Activated CD8-positive, alpha-beta memory T cell treated with anti-CD3 and anti-CD28 coated beads, Interleukin-2, amount 50 U/mL, for 48 hours (primary cell): ENCODE measurements at places on chromosomes 6 and 20.

DNA sequence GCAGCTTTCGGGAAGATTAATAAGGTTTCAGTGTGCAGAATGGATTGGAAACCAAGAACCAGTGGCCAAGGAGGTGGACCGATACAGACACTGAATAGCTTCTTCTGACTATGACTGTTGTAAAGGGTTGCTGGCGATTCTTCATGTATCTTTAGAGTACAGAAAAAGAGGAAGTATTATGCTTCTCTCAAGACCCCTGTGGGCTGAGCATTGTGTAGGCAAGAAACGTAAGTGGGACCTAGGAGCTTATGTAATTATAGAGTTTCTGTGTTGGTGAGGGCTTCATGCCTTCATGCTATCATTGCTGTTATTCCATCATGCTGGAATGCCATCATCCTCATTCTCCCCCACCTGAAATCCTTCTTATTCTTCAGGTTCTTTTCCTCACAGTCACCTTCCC lies 105.4 kb upstream of the AKIRIN2 start:
- no peak for DNase-seq

DNA sequence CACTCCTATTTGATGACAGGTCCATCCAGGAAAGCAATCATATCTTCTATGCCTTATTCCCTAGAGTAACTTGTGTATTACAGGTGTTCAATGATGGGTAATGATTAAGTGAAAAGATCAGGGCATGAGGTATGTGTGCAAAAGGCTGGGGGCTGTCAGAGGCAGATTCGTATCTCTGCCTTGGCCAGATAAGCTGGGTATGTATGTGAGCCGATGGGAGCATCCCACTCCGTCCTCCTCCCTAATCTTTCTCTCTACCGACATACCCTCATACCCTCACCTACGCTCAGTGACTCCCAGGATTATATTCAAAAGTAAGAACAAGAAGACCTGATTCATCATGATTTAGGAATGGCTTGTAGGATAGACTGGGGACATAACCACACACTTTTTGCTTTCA lies 238.7 kb downstream of the PLCB1 start:
- no peak for DNase-seq

DNA sequence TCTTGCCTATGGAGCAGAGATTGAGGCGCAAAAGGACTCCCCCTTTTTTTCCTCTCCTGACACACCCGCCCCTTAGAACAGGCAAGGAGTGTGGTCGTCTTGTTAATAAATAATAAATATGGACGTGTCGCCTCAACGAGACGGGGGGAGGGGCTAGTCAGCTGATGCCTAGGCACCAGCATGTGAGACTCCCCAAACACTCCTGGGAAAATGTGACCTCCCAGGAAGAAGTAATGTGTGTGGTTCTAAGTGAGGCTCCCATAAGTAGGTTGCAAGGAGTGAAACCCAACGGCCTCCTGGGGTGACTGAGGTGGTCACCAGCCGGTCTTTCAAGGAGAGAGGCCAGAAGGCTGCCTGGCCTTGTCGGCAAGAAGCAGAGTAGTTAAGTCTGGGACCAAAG lies 1.1 kb upstream of the FAXC start:
- no peak for DNase-seq

GRCh38 chr6:37822851-37823682 lies 3.5 kb downstream of the ZFAND3 start:
- peak; percentile 74 for DNase-seq

DNA sequence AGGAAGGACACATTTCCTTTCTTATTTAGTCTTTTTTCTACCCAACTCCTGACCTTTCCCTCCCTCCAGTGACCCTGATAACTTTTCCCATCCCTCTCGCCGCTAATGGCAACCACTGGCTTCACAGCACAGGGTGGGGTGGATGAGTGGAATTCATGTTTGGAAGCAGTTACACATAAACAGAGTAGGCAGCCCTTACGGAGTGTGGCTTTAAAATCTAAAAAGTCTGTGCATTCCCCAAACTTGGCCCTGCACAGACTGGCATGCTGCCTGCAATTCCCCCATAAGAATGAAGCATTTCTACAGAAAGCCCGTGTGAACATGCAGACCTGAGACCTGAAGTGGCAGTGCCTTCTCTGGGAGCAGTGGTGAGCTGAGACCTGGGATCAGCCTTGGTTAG lies 275.9 kb upstream of the PRND start:
- no peak for DNase-seq

DNA sequence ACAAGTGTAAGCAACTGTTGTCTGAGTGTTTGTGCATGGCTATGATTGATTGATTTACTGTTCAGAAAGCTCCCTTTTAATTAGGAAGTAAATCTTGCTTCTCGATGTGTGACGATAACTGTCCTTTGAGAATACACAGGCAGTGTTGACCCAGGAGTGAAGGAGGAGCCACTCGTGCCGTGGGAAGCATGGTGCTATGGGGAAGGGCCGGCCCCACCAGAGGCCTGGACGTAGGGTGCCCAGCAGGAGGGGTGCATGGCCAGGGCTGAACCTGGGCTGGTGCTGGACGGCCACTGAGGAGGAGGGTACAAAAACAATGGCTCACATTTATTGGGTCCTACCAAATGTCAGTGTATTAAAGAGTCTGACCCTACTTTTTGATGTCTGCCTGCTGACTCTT lies 60.7 kb downstream of the ANKRD60 start:
- DNase-seq: no peak

GRCh38 chr6:113595911-113596376 lies 261.2 kb upstream of the MARCKS start:
- DNase-seq: no peak

- no peak for DNase-seq
Measured at GRCh38 chr6:10658910-10659698, 35.3 kb downstream of the C6orf52 start.

- no peak for DNase-seq
Measured at GRCh38 chr6:113352029-113352801, 504.9 kb upstream of the MARCKS start.

DNA sequence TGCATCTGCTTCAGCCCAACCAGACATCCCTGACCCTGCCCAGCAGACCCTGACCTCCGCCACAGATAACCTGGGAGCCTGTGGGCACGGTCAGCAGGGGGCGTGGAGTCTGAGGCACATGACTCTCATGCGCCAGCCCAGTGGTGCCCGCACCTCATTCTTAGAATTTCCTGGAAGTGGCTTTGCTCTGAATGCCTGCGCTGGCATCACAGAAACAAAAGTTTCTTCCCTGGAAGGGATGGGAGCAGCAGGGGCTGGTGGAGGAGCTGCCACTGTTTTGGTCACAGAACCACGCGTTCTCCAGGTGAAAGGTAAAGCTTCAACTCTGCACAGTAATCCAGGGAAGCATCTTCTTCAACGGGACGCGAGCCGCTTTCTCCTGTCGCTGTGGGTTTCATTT lies 67.9 kb upstream of the DUSP22 start:
- DNase-seq: peak; percentile 52

- DNase-seq: no peak
Measured at GRCh38 chr6:145070791-145071190, 664.5 kb downstream of the EPM2A start.

GRCh38 chr6:34645627-34646026 lies 50.9 kb downstream of the ILRUN start:
- no peak for DNase-seq

GRCh38 chr20:51945881-51946280 lies 143.6 kb upstream of the SALL4 start:
- no peak for DNase-seq

GRCh38 chr20:3173610-3174441 lies 477 bp upstream of the LZTS3 start:
- DNase-seq: peak; percentile 95

GRCh38 chr20:9141921-9142320 lies 73.0 kb downstream of the PLCB4 start:
- DNase-seq: no peak

DNA sequence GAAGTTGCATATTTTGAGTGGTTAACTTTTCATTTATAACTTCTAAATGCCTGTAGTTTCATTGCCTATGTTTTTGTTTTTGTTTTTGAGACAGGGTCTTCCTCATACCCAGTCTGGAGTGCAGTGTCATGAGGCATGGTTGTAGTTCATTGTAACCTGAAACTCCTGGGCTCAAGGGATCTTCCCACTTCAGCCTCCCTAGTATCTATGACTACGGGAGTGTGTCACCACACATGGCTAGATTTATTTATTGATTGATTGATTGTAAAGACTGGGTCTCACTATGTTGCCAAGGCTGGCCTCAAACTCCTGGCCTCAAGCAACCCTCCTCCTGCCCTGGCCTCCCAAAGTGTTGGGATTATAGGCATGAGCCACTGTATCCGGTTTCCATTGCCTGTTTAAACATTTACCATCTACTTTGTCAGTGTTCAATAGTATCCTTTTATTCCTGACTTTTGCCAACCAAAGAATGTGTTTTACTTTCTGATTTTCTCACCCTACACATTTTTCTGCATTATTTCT lies 144.6 kb downstream of the CDKAL1 start:
- no peak for DNase-seq

GRCh38 chr20:23257848-23258746 lies 92.5 kb upstream of the NXT1 start:
- DNase-seq: no peak
